ENCODE measurements at places on chromosomes 3 and 15. TPM values are rescaled to one million over a fixed set of nuclear protein-coding genes. Genes with fewer than 3 reads are reported as not detected.

GRCh38 chr15:95622843-95623242, 707.7 kb upstream of the NR2F2 start:
- no peak for DNase-seq

EPHA3 gene
- total RNA-seq = not detected

ARHGEF26 gene
- 20.8 TPM for total RNA-seq

DNA sequence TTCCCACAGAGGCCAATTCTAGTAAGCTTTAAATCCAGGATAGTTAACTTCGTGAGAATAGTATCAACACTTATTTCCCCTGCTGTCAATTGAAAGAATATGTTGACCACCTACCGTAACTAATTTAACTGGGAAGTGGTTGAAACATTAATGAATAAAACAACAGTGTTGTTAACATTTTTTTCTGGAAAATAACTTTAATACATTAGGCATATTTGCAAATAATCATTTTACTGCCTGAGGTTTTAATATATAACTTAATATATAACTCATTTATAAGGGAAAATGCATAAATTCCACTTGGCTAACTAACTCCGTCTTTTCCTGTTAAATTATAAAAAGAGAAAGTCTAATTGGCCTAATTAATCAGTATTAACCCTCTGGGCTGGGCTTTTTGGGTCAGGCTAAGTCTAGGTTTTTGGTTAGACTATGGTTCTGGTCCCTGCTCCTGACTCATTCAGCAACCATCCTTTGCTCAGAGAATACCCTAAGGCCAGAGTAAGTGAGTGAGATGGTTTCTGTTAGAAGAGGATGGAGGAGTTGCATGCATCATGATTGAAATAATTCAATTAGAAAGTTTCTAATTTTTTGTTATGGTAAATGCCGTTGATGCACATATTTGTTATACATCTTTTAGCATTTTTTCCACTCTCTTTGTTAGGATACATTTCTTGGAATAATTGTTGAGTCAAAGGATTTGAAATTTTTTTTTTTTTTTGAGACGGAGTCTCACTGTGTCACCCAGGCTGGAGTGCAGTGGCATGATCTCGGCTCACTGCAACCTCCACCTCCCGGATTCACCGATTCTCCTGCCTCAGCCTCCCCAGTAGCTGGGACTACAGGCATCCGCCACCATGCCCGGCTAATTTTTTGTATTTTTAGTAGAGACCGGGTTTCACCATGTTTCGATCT, 10.8 kb upstream of the SKIL start:
- DNase-seq = no peak

ERC2 gene
- total RNA-seq = 0.84 TPM

- DNase-seq = no peak
Measured at GRCh38 chr3:36317915-36318314, 62.4 kb upstream of the STAC start.

- no peak for DNase-seq
Measured at GRCh38 chr3:47007482-47008233, 28.2 kb downstream of the NBEAL2 start.

NUP210 gene
- 58.5 TPM for total RNA-seq

AMOTL2 gene
- total RNA-seq = 271 TPM

Data from Caco-2 (cell line).